Stimulated activated CD4-positive, alpha-beta T cell treated with anti-CD3 and anti-CD28 coated beads, Interleukin-4, amount 100 ng/mL, for 4 hours (primary cell): ENCODE measurements at places on chromosomes 3 and 15.

DNA sequence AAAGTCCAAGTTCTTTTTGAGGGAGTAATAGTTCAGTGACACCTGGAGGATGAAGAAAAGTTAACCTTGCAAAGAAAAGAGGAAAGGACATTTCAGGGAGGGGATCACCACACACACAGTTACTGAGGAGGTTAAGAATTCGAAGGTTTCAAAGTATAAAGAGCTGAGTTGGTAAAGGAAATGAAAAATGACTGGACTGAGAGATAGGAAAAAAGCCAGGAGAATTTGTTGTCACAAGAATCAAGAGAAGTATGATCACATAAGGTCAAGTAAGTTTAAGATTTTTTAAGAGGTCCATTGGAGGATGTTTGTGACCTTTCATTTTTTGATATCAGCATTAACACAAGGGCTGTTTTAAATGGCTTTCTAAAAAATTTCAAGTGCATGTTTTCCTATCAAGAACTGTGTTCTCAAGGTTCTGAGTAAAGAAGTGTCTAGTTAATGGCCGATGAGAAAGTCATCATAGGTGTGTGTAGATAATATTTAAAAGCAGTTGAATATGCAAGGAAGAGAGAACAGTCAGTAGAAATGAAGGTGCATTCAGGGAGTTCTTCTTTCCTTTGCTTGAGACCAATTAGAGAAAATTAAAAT, 189.2 kb upstream of the RBMS3 start:
- no peak for DNase-seq

GRCh38 chr3:81998139-81998755, 236.8 kb upstream of the GBE1 start:
- DNase-seq = no peak

DNA sequence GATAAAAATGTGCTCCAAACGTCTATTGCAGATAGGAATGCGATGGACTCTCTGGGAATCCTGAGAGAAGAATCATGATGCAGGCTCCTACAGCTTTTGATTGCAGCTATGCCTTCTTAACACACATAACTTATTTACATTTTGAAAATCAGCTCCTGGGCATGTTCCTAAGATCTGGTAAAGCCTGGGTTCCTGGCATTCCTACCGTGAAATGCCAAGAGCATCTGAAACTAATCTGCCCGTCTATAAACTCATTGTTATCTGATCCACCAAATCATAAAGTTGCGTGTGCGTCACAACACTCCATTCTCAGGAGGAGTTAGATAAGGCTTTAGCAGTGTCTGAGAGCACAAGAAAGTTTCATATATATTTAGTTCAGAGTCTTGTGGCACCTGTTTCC, 79.0 kb upstream of the VGLL3 start:
- DNase-seq = no peak

- DNase-seq = no peak
Measured at GRCh38 chr15:91561371-91562100, 292.0 kb upstream of the SLCO3A1 start.

DNA sequence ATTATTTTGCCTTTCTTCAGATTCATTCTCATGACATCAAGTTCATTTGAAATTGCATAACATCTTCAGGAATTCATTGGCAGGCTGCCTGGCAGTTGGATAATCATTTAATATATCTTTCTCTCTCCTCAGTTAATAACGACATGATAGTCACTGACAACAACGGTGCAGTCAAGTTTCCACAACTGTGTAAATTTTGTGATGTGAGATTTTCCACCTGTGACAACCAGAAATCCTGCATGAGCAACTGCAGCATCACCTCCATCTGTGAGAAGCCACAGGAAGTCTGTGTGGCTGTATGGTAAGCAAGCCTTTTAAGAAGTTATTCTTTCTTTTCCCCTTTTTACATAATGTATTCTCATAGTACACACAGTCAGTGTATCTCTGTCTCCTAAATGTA, 38.2 kb downstream of the TGFBR2 start:
- DNase-seq = peak; percentile 38

GRCh38 chr3:66450390-66451022, 50.3 kb downstream of the LRIG1 start:
- DNase-seq = no peak

GRCh38 chr3:7204848-7205156, 343.9 kb downstream of the GRM7 start:
- no peak for DNase-seq

DNA sequence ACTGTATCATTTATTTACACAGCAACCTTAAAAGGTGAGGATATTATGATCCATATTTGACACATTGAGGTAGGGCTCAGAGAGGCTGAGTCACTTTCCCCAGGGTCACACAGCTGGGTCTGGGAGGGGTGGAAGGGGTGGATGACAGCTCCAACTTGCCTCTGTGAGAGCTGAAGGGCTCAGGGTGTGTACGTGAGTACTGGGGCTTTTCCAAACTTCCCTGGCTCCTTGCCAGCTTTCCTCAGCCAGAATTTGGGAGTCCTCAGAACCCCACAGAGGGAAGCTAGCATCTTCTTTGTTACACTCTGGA, 58.3 kb upstream of the SLC6A11 start:
- DNase-seq = no peak
